ENCODE measurements at places on chromosomes 5 and 9. TPM values are rescaled to one million over a fixed set of nuclear protein-coding genes. Genes with fewer than 3 reads are reported as not detected.

DNA sequence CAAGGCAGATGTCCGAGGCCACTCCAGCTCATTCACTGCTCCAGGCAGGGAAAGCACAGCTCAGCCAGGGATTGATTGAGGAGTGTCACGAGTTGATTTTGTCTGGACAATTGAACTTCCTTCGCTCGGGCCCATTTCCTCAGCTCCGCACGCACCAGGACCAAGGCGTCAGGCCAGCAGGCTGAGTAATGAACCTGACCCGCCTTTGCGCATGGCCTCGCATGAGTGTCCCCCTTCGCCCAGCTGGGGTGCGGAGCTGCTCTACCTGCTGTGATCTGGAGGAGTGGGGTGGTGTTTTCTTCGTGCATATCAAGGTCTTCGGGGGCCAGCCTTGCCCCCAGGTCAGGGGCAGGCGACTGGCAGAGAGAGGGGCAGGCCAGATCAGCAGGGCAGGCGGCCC is 44.0 kb downstream of the VAV2 start:
- no peak overlapping the region for H3K27ac ChIP-seq
- H3K27me3 ChIP-seq = no peaks in the 10 kb centered on the region
- no peak overlapping the region for H3K4me3 ChIP-seq
- no peak for DNase-seq
- peaks cover 5% of the 10 kb centered on the region for H3K36me3 ChIP-seq

DNA sequence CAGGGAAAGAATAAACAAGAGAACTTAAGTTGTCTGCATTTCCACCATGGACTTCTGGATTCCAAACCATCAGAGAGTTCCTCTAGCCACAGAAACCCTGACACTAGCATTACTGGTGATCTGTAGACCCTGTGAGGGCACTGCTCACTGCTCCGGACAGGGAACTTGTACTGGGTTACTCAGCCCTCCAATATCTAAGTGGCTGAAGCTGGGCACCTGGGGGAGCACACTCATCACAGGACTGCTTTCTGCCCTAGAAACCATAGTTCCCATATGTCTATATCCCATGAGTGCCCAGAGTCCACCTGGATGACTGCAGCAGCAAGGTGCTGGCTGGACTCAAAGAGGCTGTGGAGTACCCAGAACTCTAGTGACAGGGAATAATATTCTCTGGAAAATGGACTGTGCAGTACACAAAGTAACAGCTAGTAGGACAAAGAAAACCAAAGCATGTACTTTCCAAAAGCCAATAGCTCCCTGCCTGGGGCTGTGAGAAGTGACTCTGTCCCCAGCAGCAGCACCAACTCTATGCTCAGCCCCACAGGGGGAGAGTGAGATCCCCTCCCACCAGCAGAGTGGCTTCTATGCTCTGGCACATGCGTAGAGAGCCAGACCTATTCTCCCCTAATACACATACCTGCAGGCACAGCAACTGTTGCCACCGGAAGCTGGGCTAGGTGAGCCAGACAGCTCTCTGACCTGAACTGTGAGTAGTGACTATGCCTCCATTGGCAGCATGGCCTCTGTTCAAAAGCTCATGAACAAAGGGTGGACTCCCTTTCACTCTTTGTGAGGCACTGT is 472.9 kb upstream of the FTMT start:
- DNase-seq = no peak
- H3K4me1 ChIP-seq = no peaks in the 10 kb centered on the region
- H3K27ac ChIP-seq = no peak overlapping the region
- H3K27me3 ChIP-seq = no peaks in the 10 kb centered on the region

Gene CATSPER3
- not detected for total RNA-seq

Gene RASGRF2
- total RNA-seq = 6.9 TPM

DNA sequence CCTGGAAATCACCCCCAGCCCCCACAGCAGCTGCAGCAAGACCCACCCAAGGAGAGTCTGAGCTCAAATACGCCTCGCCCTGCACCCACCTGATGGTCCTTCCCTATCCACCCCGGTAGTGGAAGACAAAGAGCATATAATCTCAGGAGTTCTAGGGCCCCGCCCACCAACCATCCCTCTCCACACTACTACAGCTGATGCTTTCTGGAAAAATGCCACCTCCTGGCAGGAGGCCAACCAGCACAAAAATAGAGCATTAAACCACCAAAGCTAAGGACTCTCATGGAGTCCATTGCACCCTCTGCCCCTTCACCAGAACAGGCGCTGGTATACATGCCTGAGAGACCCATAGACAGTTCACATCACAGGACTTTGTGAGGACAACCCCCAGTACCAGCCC is 22.5 kb upstream of the NIPSNAP3A start:
- H3K27me3 ChIP-seq = no peaks in the 10 kb centered on the region
- DNase-seq = peak; percentile 63
- no peak overlapping the region for H3K4me3 ChIP-seq
- no peak overlapping the region for H3K27ac ChIP-seq

- H3K27me3 ChIP-seq = no peaks in the 10 kb centered on the region
- DNase-seq = peak; percentile 58
- H3K36me3 ChIP-seq = peaks cover 35% of the 10 kb centered on the region
Measured at GRCh38 chr9:133359399-133360175, 3.2 kb downstream of the SURF2 start.

Gene PTAR1
- total RNA-seq = 85.5 TPM

DNA sequence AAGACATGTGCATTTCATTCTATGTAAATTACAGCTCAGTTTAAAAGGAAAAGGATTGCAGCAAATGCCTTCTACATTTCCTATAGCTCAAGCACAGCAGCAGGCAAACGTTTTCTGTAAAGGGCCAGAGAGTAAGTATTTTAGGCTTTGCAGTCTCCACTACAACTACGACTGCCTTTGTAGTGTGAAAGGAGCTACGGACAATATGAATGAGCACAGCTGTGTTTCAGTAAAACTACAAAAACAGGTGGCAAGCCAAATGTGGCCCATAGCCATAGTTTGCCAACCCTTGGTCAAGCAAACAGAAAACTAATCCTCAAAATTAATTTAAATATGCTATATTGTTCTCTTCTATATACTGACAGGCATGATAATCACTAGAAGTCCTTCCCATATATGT is 7.2 kb downstream of the PTBP3 start:
- peak; percentile 86 for DNase-seq

- H3K4me1 ChIP-seq = peaks cover 34% of the 10 kb centered on the region
- no peaks in the 10 kb centered on the region for H3K36me3 ChIP-seq
- no peak overlapping the region for H3K4me3 ChIP-seq
- H3K27me3 ChIP-seq = no peaks in the 10 kb centered on the region
Measured at GRCh38 chr9:107749787-107750444, 260.3 kb upstream of the KLF4 start.

Gene CCDC152
- 0.23 TPM for total RNA-seq

Gene ANKRD55
- not detected for total RNA-seq

Gene EIF4E1B
- total RNA-seq = not detected

Gene CCDC192
- total RNA-seq = not detected

DNA sequence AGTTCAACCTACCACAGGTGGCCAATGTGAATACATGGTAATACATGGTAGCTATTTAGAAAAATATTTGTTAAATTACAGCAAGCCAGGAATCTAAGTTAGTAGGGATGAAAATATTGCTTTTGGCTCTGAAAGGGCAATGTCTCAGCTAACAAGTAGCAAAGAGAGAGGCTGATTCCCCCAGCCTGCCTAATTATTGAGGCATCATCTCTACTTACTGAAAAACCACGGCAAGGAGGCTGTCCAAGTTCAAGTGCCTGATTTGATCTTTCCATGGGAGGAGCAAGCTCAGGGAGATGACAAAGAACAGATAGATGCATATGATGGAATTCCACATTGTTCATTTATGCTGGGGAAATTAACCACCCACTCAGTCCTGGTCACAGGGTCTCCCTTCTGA is 28.7 kb upstream of the UBTD2 start:
- peaks cover 3% of the 10 kb centered on the region for H3K4me1 ChIP-seq
- no peak overlapping the region for H3K4me3 ChIP-seq
- no peaks in the 10 kb centered on the region for H3K36me3 ChIP-seq
- no peak overlapping the region for H3K27ac ChIP-seq
- no peaks in the 10 kb centered on the region for H3K27me3 ChIP-seq

Gene LAMC3
- not detected for total RNA-seq

- DNase-seq = peak; percentile 17
- no peaks in the 10 kb centered on the region for H3K36me3 ChIP-seq
- H3K27ac ChIP-seq = no peak overlapping the region
- no peaks in the 10 kb centered on the region for H3K27me3 ChIP-seq
Measured at GRCh38 chr5:66596636-66597182, 516 bp downstream of the MAST4 start.

DNA sequence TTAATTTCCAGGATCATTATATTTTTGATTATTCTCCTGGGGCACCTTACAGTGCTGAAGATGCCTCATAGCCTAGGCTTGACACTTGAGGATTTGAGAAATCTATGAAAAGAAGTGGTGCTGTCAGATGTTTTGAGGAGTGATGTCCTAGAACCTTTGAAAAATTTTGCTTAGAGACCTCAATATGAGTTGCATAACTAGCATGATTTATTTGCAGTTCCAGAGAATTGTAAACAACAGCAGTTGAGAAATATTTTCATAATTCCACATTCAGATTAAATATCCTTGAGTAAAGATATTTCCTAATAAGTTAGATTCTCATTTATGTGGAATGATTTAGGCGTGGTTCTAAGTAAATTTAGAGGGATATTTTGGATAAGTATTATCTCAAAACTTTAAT is 225.8 kb downstream of the ADAMTSL1 start:
- no peak overlapping the region for H3K27ac ChIP-seq
- no peak for DNase-seq
- no peak overlapping the region for H3K4me3 ChIP-seq
- no peaks in the 10 kb centered on the region for H3K27me3 ChIP-seq
- no peaks in the 10 kb centered on the region for H3K36me3 ChIP-seq

- H3K36me3 ChIP-seq = no peaks in the 10 kb centered on the region
- no peak overlapping the region for H3K27ac ChIP-seq
- no peaks in the 10 kb centered on the region for H3K27me3 ChIP-seq
- DNase-seq = no peak
- no peaks in the 10 kb centered on the region for H3K4me1 ChIP-seq
Measured at GRCh38 chr9:77018058-77018968, 1.1 kb upstream of the FOXB2 start.

Gene BTNL9
- total RNA-seq = not detected

Gene HOMER1
- total RNA-seq = 18.3 TPM
